ENCODE measurements at places on chromosomes 7 and 10. TPM values are rescaled to one million over a fixed set of nuclear protein-coding genes. Genes with fewer than 3 reads are reported as not detected.

DNA sequence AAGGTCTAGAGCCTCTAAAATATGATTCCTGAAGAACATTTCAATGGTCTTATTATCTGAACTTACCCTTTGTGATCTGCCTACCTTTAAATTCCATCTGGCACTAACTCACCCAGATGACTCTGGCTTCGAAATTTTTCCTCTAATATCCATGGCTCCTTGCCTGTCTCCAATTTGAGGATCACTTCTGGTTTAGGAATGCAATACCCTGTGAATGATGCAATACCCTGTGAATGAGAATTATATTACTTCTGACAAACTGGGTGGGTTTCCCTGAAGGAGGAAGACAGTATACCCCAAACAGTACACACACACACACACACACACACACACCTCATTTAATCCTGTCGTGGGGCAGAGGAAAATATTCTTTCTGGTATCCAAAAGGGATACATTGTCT lies 115.3 kb downstream of the ZNF33B start:
- no peak for DNase-seq

GRCh38 chr7:114722562-114722961 lies 199.3 kb upstream of the MDFIC start:
- no peak for DNase-seq

DNA sequence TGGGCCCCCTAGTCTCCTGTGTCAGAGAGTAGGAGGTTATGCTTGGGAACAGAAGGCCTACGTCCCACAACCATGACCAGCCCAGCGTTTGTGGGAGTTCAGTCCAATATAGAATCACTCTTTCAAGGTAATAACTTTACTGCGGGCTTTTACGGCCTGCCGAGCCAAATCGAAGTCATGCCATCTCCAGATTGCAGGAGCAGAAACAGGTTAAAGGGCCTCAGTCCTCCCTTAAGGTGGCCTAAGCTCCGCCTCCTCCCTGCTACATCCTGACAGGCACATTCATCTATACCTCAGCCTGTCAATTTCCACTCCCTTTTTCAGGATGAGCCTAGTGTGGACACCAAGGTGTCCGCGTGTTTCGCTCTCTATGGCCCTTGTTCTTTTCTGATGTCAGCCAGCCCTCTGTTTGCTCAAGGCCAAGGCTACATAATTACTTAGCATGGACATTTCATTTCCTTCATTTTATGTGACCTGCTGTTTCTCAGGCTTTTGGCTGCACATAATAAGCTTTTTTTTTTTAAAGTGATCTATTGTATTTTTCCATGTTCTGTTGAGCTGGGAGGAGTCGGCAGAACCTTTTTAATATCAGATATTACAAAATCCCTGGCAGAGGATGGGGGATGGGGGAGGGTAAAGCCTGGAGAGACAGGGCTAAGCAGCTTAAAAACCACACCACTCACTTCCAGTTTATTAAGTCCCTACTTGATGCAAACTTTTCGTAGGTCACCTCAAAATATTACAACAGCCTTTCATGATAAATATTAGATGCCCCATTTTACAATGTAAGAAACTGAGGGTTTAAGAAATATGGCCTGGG lies 84.6 kb downstream of the CACNB2 start:
- no peak for DNase-seq

DNA sequence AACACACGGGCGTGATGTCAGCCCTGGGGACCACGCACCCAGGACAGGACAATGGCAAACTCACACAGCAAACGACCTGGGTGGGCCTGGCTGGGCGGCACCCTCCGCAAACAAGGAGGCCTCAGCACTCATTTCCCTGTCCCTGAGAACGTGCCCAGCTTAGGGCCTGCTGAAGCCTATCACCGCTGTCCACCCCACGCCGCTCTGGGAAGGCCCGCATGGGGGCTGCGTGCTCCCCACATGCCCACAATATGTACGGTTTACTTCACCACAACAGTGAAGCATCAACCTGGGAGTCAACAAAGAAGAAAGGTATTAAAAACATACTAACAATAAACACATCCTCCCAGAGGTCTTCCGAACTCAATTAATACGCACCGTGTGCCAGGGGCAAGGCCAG lies 12.2 kb downstream of the MAD1L1 start:
- no peak for DNase-seq

DNA sequence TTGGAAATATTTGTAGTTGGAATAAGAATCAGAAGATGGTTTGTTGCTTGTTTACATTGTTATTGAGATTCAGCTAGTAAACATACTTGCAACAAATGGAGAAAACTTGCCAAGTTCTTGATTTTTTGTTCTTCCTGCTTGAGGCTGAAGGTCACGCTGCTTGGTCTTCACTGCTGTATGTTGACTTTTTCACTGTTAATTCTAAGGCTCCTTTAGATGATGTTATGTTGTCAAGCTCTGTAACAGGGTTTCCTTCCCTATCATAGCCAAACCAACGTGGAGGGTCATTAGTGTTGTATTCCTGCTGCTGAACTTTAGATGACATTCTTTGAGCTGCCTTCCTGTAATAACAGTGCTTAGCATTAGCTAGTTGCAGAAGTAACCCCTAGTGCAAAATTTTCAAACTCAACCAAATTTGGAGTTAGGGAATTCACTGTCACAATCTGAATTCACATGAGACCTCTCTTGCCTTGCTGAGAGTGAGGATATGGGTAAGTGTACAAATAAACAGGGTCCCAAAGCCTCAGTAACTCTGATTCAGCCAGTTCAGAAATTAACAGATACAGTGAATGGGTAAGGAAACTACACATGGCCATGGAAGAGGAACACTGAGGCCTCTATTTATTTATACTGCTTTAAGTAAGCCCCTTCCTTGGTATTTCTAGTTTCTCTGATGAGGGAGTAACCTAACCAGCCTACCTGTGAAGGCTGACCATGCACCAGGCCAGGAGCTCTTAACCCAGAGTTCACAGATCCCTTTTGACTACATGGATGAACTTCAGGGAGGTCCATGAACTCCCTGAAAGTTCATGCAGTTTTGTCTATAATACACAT lies 64.6 kb downstream of the FAM185A start:
- DNase-seq, result no peak

DNA sequence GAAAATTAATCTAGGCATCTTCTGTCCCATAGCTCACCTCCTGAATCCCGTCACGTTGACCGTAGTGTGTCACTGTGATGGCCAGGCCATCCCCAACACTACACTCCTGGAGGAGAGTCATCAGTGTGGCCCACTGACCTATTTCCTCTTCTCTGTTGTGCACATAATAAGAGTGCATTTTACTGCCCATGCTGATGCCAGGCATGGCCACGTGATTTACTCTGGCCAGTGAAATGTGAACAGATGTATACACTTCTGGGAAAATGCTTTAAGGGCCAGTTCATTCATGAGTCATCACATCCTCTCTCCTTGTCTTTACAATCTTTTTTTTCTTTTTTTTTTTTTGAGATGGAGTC lies 101.9 kb upstream of the PIP4K2A start:
- peak; percentile 96 for DNase-seq

- DNase-seq, result peak; percentile 96
Observed at GRCh38 chr7:1532456-1533254, 2.2 kb downstream of the MAFK start.

DNA sequence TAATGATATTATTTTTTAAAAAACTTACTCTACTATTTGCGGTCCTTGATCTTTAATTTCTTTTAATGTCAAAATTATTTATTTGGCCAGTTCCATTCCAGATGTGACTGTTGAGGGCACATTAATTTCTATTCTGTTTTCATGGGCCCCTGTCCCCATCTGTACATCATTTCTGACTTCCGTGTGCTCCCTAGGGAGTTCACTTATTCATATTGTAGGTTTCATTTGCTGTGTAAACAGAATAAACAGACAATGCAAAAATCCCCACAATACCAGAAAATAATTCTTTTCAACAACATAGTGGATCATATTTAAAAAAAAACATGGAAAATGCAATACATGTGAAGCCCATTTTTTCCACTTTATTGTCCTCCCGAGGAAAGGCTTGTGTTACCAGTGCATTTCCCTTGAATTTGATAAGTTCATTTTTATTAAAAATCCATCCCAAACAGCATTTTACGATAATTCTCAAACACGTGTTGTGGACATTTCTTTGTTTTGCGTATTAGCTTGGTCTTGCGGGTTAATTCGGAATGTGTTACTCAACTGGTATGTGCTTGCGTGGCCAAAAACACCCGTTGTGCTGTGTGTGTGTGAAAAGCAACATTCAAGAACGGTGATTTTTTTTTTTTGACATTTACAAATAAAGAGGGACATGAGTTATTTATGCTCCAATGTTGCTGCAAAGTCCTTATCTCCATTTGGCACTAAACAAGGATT lies 138.4 kb downstream of the MGMT start:
- DNase-seq, result peak; percentile 5

DNA sequence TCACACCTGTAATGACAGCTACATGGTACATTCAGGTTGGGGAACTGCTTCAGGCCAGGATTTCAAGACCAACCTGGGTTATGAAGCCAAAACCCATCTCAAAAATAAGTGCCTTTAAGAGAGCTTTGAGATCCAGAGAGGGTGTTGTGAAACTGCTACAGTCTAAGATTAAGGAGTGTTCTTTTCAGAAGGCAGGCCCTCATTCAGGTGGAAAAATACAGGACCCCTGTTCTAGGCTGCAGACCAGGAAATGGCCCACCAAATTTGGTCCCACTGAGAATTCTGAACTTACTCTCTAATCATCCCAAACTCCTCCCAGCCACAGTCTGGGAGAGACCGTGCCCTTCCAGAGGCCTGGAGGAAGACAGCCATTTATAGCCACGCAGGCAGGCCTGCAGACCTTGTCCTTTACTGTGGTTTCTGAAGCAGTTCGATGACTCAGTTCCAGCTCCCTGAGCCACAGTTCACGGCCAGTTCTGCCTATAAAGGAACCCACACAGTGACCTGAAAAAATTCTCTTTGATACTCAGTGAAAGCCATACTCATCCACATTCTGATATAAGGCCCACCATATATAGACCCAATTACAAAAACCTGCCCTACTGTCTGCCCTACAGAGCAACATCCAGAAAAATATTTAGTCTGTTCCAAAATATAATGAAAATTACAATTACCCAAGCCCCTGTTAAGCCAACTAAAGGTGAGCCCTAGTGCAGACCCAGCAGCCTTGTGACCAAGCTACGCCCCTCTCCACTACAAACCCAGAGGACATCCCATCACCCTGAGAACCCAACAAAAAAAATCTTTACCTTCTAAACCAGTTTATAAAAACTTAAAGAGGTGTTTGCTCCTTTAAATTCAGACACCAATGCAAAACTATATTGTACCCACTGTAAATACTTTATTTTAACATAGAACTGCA lies 21.2 kb downstream of the ZNF680 start:
- DNase-seq, result peak; percentile 72

DNA sequence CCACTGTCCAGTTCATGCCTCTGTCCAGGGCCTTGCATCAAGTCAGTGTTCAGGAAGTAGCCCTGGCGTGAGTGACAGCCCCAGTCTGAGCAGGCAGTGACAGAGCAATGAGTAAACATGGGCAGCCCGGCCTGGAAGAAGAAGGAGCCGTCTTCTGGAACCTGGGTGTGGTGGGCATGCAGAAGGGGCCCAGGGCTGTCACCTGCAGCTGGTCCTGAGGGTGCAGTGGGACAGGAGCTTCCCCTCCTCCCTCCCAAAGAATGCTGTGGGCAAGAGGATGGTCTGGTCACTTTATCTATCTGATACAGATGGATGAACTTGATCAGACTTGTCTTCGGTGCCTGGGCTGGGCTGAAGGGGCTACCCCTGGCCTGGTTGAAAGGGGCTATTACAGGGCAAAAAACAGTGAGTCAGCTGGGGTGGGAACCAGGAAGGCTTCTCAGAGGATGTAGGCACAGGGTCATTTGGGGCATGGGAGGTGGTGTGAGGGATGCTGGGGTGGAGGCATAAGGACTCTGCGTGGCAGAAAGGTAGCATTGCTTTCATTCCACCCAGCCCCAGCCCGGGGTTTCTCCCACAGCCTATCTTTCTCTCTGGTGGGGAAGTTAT lies 42.7 kb upstream of the PPIF start:
- DNase-seq, result no peak

DNA sequence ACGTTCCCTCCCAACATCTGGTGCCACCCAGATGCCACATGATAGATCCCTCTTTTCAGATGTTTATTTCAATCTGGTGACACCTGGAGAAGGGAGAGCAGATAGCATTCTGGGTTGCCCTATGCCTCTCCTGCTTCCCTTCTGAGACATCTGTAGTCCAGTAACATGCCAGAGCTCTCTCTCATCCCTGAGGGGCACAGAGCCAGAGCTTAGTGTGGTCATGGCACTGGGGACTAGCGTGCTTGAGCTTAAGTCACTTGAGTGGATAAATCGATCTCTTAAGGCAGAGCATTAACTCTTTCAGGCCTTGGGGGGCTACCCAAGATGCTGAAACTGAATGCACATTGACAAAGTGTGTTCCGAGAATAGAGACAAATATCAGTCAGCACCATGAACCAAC lies 47.9 kb downstream of the WNT2 start:
- peak; percentile 36 for DNase-seq

GRCh38 chr7:55046582-55047342 lies 27.9 kb downstream of the EGFR start:
- DNase-seq, result no peak

DNA sequence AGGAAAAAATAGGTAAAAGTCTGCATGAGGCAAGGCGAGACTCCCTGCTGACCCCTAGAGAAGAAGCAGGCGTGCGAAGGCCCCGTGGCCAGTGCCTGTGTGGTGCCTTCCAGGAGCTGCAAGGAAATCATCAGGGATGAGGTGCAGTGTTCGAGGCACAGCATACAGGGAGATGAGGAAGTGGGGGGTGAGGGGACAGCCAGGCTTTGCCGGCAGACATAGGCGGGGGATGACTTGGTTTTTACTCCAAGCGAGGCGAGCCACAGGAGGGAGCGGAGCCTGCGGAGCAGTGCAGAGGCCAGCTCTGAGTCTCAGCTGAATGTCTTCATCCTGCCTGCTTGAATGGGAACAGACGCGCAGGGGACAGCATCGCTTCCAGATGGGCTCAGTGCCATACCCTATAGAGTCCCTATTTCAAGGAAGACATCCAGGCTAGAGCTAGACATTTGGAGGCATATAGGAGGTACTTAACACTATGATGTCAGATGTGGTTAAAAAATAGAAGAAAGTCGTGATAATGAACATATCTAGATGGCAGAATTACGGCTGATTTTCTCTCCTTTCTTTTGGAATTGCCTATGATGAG lies 49.5 kb downstream of the TCERG1L start:
- DNase-seq, result no peak

GRCh38 chr10:118531105-118531852 lies 64.2 kb downstream of the PRLHR start:
- DNase-seq, result no peak

- no peak for DNase-seq
Observed at GRCh38 chr7:112357136-112357535, 93.1 kb upstream of the IFRD1 start.

- DNase-seq, result peak; percentile 55
Observed at GRCh38 chr7:55573234-55573900, 1.1 kb upstream of the VOPP1 start.

DNA sequence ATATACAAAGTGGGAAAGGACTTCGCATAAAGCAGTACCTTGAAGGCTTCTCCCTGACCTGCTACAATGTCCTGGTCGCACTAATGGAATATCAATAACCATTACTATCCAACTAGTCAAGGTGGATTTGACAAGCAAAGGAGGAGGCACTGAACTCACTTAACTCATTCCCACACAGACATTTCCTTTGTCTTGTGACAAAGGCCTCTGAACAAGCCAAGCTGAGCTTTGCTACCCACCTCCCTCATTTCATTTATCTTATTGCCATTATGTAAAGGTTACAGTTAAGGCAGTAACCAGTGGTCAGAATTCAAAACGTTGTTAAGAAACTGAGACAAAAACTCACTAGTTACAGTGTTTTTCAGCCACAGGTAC lies 7.3 kb downstream of the ELMO1 start:
- no peak for DNase-seq

LRRC4 gene
- polyA plus RNA-seq, result 0.55 TPM

PLEKHS1 gene
- not detected for polyA plus RNA-seq

WIPF3 gene
- not detected for polyA plus RNA-seq

VSTM4 gene
- polyA plus RNA-seq, result 2.4 TPM

NET1 gene
- polyA plus RNA-seq, result 20.0 TPM

ABCB8 gene
- polyA plus RNA-seq, result 27.5 TPM

MSMB gene
- polyA plus RNA-seq, result not detected

All from IMR-90 (cell line).